ENCODE measurements at places on chromosomes 2 and 18.

DNA sequence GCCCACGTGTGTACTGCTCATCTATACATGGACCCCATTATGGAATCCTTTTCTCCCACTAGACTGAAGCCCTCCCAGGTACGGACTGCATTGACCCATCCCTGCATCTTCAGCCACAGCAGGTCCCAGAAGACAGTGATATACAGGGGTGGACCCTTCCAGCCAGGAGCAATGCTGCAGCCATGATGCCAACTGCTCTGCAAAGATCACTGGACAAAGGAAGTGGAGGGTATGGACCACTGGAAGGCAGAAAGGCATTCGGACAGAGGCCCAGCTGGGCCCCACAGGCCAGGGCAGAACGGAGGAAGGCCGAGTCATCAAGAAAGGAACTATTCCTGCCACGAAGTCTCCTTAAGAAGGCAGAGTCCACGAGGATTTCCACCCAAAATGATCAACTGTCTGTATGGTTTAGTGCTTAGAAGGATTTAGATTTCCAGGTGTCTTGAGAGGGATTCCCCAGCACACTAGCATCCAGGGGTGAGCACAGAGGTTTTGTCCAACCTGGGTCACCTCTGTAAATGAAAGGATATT, 93.4 kb downstream of the TWIST2 start:
- DNase-seq: no peak

- DNase-seq: peak; percentile 83
Observed at GRCh38 chr2:72920318-72921087, 3.2 kb downstream of the EMX1 start.

- no peak for DNase-seq
Observed at GRCh38 chr2:240663546-240664190, 19.0 kb downstream of the AQP12B start.

DNA sequence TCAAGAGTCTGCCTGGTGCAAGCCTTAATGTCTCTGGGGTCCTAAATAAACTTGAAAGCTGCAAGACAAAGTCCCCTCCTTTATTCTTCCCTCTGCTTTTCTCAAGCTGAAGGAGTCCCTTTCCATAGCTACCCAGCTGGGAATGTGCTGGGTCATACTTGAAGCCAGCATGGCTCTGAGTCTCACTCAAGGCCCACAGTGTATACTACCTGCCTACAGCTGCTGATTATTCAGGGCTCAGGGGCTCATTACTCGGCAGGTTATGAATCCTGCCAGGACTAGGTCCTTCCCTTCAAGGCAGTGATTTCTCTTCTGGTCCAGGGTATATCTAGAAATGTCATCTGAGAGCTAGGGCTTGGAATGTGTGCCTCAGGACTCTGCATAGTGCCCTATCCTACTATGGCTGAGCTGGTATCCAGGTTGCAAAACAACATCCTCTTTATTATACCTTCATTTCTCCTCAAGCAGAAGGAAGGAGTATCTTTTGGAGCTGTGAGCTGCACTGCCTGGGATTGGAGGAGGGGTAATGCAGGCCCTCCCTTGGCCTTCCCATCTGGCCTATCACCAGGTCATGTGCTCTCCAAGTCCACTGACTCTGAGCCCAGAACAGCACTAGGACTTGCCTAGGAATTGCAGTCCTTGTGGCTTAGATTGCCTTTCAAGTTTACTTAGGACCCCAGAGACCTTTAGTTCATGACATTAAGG, 22.3 kb downstream of the IL1RN start:
- DNase-seq: no peak

Data from right kidney (tissue), 9 donors.